ENCODE measurements at places on chromosomes 7 and 10. TPM values are rescaled to one million over a fixed set of nuclear protein-coding genes. Genes with fewer than 3 reads are reported as not detected.

The MUC3A gene
- total RNA-seq: not detected

The LRRN3 gene
- total RNA-seq: 0.18 TPM

The KIAA1549 gene
- total RNA-seq: 1.3 TPM

The ELAPOR2 gene
- total RNA-seq: 1.3 TPM

The GNG11 gene
- 113 TPM for total RNA-seq

The LMTK2 gene
- total RNA-seq: 6.7 TPM

The UNC5B gene
- total RNA-seq: 54.9 TPM

The NUTM2E gene
- not detected for total RNA-seq

The IFIT2 gene
- 3.6 TPM for total RNA-seq

The MYH16 gene
- total RNA-seq: not detected

The SORCS1 gene
- total RNA-seq: not detected

The SPDYE6 gene
- not detected for total RNA-seq

The BMPER gene
- total RNA-seq: 23.5 TPM

The MUC12 gene
- total RNA-seq: not detected

The MLXIPL gene
- 1.5 TPM for total RNA-seq

The GUSB gene
- total RNA-seq: 12.1 TPM

The BRAT1 gene
- total RNA-seq: 28.7 TPM

The CDHR3 gene
- total RNA-seq: 1.4 TPM

The ZPBP gene
- total RNA-seq: not detected

The TRIM24 gene
- 10.0 TPM for total RNA-seq

The SPDYE9 gene
- not detected for total RNA-seq

The SRGN gene
- 715 TPM for total RNA-seq

The UCMA gene
- not detected for total RNA-seq

The CALHM1 gene
- not detected for total RNA-seq

Data from cardiac atrium fibroblast (primary cell).